Activated naive CD8-positive, alpha-beta T cell treated with anti-CD3 and anti-CD28 coated beads for 36 hours (primary cell): ENCODE measurements at places on chromosomes 11 and 22. TPM values are rescaled to one million over a fixed set of nuclear protein-coding genes. Genes with fewer than 3 reads are reported as not detected.

DAGLA gene
- total RNA-seq: 0.22 TPM

APOA1 gene
- not detected for total RNA-seq

- no peaks in the 10 kb centered on the region for H3K27me3 ChIP-seq
- no peaks in the 10 kb centered on the region for H3K4me1 ChIP-seq
- H3K36me3 ChIP-seq: no peaks in the 10 kb centered on the region
- no peak for DNase-seq
- H3K27ac ChIP-seq: no peak overlapping the region
Observed at GRCh38 chr11:91373497-91373896, 851.1 kb upstream of the FAT3 start.

DNA sequence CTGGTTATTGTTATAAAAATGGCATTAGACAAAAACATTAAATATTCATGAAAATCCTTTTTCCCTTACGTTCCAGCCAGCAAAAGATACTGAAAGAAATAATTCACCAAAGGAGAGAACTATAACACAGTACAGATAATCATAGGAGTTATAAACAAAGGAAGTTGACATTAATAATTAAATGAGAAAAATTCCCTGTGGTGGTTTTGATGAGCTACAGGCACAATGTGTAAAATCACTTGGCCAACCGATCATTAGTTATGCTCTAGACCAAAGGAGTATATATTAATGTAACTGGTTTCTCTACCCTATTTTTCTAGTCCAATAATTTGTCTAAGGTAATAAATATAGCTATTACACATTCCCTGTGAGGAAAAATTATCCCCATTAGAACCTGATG, 534.7 kb downstream of the CNTN5 start:
- H3K4me3 ChIP-seq: no peak overlapping the region
- H3K36me3 ChIP-seq: no peaks in the 10 kb centered on the region
- H3K27ac ChIP-seq: no peak overlapping the region
- DNase-seq: no peak

DNA sequence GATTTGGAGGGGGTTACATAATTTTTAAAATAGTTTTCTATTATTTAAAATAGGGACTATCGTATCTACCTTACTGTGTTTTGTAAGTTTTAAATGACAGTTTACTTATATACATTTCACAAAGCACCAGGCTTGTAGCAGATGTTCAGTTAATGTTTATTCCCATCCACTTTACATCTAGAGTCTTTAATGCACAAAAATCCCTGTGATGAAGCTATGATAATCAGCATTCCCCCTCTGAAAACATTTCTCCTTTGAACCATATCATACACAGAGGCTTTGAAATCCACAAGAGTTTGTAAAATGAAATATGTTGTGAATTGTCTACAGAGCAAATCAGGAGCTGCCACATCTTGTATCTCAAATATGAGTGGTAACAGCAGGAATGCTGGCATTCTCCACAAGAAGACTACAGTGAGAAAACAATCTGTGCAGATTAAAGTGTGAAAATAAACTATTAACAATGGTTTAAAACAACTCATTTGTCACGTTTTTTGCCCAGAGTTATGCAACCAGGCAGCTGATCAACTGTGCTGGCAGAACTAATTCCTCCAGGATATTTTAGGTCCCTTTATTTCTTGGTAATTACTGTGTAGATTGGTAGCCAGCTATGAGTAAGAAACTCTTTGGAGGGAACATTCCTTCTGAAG, 699.1 kb upstream of the ARHGAP42 start:
- H3K27me3 ChIP-seq: no peaks in the 10 kb centered on the region
- no peak for DNase-seq
- H3K4me3 ChIP-seq: no peak overlapping the region
- H3K27ac ChIP-seq: no peak overlapping the region
- no peaks in the 10 kb centered on the region for H3K36me3 ChIP-seq

DNA sequence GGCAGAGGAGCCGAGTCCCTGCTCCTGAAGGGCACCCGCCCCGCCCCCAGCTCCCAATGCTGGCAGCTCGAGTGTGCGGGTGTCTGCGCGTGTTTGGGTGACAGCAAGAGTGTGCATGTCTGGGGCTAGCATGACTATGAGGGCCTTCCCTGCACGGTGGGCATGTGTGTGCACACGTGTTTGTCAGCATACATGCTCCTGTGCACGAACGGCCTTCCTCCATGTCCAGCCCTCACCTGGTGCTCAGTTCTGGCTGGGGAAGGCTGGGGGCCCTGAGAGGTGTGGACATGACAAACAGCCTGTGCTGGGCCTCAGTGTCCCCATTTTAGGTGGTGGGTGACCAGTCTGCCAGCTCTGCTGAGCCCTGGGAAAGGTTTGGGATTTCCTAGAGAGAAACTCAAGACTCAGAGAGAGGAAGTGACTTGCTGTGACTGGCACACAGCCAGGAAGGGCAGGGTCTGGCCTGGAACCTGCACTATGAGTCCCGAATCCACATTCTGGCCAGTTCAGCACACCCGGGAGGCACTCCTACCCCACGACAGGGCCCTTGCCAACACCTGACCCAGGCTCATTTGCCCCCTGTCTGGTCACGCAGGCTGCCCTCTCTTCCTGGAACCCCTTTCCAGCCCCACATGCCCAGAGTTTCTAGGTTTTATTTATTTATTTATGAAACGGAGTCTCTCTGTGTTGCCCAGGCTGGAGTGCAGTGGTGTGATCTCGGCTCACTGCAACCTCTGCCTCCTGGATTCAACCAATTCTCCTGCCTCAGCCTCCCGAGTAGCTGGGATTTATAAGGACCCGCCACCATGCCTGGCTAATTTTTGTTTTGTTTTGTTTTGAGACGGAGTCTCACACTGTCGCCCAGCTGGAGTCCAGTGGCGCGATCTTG, 3.3 kb upstream of the SHISA8 start:
- no peaks in the 10 kb centered on the region for H3K36me3 ChIP-seq
- peaks cover 28% of the 10 kb centered on the region for H3K4me1 ChIP-seq
- no peak overlapping the region for H3K4me3 ChIP-seq
- no peak overlapping the region for H3K27ac ChIP-seq
- no peak for DNase-seq
